ENCODE measurements at places on chromosomes 1 and 21.

DNA sequence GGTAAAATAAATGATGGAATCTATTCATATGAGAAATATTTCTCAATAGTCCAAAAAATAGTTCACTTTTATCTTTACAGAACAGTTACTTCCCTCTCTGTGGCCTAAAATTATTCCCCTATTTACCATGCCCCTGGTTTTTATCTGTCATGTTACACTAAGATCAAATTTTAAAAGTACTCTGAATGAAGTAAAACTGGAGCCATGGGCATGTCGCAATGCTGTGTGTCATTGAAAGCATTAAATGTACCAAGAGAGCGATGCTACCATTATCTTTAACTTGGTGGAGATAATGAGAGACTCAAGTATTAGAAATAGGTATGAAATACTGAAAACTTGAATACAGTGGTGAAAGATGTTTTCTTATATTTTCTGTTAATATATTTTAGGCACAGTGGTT is 146.2 kb downstream of the KCNT2 start:
- no peak for DNase-seq

DNA sequence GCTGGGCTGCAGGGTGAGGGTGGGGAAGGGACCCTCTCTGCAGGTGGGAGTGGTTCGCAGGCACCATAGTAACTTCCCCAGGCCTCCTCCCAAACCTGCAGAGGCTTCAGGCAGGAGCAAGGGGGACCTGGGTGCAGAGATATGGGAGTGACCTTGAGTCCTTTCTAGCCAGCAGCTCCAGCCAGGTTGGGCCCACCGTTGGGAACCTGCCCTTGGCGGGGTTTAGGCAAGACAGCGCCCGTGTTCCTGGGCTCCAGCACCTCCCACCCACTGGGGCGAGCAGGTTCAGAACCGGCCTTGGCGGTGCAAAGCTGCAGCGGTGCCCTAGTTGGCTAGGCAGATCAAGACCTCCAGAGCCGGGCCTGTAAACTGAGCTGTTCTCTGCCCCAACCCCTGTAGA is 2.2 kb upstream of the PRDM16 start:
- no peak for DNase-seq

GRCh38 chr1:9169601-9170137 is 40.8 kb upstream of the GPR157 start:
- no peak for DNase-seq

- no peak for DNase-seq
Measured at GRCh38 chr21:34054259-34054658, 19.1 kb upstream of the MRPS6 start.

DNA sequence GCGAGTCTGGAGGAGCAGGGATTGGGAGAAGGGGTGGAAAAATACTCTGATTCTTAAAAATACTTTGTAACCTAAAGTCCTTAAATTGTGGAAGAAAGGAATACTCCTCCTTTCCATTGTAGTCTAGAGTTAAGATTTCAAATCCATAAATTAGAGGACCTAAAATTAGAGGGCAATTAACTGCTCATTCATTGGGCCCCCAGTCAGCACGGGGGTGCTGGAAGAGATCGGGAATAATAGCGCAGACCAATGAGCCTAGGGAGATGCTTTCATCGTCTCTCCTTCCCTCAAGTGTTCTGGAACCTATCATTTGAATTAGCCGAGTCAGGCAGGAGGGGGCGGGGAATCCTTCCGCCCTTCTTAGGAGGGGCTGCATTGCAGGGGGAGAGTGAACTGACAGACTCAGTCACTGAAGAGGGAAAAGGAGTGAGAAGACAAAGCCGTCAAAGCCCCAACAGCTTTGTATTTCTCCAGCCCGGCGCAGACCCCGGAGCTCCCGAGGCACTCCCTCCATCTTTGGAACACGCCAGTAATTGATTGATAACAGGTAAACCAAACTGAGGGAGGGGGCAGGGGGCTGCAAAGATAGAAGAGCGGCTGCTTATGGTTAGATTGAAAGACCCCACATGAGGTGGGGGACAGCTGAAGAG is at the start of gene MLLT11:
MLLT11 (plus strand) TSS at position 391 of the 650 bp plus-strand sequence. CDS start 6,828 bp downstream, outside the sequence.
- DNase-seq = no peak

DNA sequence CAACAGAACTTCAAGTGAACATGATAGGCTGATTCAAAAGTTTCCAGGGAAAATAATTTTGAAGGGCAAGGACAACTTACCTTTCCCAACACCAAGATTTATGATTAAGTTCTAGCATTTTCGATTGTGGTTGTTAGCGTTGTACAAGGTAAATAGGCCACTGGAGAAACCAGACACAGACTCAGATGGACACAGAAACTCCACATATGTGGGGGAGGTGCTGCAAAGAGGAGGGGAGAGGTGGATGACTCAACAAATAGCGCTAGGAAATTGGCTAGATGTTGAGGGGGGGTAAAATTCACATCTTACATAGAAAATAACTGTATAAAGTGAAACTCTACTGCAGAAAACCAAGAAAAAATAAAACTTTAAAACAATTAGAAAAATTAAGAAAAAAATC is 564.4 kb downstream of the MATN1 start:
- DNase-seq = no peak
